ENCODE measurements at places on chromosomes 12 and 14. TPM values are rescaled to one million over a fixed set of nuclear protein-coding genes. Genes with fewer than 3 reads are reported as not detected.
A peak's percentile ranks its signal among the peaks of the same experiment; 100 is the strongest.

The COX8C gene
- total RNA-seq, result not detected

DNA sequence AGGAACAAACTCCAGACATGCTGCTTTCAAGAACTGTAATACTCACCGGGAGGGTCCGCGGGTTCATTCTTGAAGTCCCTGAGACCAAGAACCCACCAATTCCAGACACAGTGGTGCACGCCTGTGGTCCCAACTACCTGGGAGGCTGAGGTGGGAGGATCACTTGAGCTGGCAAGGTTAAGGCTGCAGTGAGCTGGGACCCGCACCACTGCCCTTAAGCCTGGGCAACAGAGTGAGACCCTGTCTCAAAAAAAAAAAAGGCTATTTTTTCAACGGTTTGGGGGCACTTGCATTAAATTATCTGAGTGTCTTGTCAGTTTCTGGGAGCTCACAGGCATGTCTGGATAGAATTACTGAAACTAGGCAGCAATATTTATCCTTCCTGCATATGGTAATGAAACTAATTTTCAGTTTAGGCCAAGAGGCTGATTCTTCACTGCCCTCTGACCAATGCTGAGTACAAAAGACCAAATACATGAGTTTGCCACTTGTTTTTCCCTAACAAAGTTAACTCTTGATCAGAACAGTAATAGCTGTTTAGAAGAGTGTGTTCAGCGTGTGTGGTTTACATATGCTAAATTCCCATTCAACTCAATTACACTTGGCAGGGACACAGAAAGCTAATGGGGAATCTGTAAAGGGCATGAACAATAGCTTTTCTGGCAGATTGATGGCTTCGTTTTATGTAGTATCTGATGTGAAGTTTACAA lies 65.8 kb upstream of the RASSF3 start:
- no peak for DNase-seq

- no peak for DNase-seq
Observed at GRCh38 chr12:8742501-8742900, 44.7 kb downstream of the RIMKLB start.

DNA sequence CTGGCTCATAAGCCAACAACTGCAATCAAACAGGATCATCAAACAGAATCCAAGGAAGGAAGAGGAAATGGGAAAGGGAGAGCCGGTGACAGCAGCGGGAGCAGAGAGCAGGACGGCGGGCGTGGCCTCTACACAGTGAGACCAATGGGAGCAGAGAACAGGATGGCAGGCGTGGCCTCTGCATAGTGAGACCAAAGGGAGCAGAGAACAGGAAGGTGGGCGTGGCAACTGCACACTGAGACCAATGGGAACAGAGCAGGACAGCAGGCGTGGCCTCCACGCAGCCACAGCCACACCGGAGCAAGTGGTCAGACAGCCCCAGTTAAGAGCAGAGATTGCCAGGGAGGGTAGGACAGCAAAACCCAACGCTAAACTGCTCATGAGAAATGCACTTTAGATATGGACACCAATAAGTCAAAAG lies 16.4 kb downstream of the LRCOL1 start:
- peak; percentile 52 for DNase-seq

DNA sequence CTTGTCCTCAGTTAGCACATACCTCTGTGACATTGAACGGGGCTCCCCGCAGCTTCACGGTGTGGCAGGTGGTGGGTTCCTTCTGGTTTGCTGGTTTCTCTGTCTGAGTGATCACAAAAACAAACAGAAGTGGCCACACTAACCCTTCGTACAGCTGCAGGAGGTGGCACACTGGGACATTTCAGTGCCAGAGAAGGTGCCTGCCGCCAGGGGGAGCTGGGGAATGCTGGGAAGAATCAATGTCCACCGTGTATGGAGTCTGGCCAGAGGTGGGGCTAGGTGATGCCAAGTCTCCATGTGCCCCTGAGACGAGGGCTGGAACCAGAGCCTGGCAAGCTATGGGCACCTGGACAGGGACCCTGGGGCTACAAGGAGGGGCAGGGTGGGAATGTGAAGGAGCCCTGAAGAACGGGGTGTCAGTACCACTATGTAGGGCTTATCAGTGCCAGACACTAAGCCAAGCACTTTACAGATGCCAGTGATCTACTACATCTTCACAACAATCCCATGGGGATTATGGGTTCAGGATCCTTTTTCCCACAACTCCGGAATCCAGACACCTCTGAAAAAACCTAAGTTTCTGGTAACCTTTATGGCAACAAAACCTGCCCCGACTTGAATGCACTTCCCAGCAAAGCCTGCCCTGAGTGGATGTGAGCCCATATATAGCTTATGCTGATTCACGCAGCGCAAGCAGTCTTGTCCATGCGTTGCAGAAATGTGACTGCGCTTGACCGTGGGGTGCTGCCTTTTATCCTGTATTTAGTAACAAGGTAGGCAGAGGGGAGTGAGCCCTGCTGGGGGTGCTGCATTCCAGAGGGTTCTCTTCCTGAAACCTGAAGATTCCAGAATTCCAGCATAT lies 10.8 kb downstream of the RBM19 start:
- no peak for DNase-seq

All from activated CD8-positive, alpha-beta T cell treated with anti-CD3 and anti-CD28 coated beads for 36 hours (primary cell).